ENCODE measurements at places on chromosomes 7 and 10.

DNA sequence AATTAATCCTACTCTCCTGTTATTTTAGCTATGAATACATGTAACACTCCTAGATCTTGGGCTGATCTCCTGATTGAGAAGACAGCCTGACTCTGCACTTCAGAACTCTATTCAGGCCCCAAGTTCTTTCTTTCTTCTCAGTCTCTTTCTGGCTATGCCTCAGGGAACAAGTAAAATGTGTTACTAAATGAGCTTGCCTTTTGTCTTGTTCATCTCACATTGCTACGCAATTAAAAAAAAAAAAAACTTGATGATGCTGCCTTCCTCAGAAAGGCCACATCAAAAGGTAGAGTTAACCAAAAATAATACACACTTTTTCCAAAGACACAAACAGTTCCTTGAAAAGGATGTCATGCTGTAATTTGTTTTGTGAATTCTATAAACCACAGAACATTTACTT lies 258.1 kb downstream of the TWIST1 start:
- no peak for DNase-seq

DNA sequence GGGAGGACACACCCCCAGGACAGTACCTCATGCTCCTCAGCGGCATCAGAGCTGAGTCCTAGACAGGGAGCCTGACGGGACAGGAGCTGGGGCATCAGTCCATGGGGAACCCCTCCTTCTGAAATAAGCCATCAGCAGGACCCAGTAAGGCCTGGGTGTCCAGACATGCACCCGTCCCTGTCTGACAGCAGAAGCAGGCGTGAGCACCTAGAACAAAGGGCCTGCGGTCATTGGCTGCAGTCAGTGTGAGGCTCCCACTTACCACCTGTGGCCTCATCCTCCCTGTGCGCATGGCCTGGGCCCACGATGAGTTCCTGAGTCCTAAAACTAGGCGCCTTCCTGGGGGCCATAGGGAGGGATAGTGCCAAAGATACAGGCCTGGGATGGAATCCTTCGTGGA lies 484.7 kb downstream of the PTPRN2 start:
- DNase-seq: no peak

DNA sequence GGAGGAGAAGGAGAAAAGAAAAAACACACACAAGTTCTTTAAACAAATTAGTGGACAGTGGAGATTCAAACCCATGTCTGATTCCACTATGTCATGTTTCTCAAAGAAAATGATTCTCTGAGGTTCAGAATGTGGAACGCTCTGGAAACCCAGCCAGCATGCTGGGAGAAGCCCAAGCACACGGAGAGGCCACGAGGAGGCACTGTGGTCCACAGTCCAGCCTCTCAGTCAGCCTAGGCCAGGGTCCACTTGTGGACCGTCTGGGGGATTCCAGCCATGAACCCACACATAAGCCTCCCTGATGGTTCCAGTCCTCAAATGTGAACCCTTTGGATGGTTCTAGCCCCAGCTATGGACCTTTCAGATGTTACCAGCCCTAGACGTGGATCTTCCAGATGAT lies 73.4 kb downstream of the CAV1 start:
- DNase-seq: no peak

GRCh38 chr7:137755846-137756651 lies 90.7 kb downstream of the DGKI start:
- no peak for DNase-seq

- no peak for DNase-seq
These were observed 151.5 kb downstream of the CSTF2T start for GRCh38 chr10:51547941-51548340.

DNA sequence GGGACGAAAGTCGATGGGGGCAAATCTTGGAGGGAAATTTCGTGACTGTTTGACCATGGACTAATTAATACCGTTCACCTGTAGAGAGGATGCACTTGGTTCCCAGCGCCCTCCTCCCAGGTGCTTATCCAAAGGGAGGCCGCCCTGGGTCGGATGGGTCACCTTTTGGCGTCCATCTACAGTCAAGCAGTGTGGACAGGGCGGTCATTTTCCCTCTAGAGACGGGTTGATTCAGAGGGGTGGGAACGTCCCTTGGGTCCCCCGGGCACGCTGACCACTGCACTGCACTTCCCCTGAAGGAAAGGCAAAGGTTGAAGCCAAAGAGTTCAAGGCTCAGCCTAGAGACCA lies 2.0 kb downstream of the PRR15 start:
- DNase-seq: no peak

DNA sequence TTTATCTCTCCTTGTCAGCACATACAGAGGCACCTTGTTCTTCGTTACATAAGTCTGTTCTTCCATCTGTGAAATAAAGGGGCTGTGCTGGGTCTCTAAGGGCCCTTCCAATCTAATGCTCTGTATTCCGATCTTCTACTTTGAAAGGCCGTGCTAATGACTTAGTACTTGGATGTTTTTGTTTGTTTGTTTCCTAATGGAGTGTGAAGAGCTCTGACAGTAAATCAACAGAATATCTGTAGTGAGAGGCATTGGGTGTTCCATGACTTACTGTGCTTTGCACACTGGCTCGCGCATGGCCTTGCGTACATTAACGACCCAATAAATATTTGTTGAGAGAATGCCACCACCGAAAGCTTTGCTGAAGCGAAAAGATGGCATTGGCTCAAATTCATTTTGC lies 162.1 kb downstream of the CHN2 start:
- no peak for DNase-seq

DNA sequence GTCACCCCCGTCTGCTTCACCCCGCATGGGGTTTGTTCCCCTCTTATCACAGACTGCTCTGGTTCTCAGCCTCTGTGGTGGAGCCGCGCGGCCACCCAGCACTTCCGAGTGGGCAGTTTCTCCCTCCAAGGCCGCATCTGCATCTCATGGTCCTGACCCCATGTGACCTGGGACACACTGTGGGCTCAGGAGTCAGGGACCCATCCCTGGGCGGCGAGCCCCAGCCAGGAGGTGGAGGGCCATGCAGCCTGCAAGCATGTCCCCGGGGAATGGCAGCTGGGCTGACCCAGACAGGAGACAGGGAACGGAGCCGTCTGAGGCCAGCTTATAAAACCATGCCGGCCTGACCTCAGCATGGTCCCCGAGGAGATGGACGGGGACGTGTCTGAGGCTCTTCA lies 25.2 kb upstream of the TTYH3 start:
- no peak for DNase-seq

GRCh38 chr7:33250421-33250871 lies 121.1 kb downstream of the BBS9 start:
- DNase-seq: no peak

GRCh38 chr7:138776166-138776833 lies 21.5 kb upstream of the TMEM213 start:
- DNase-seq: no peak

GRCh38 chr7:37786741-37787569 lies 61.4 kb upstream of the NME8 start:
- DNase-seq: no peak

- DNase-seq: no peak
These were observed 183.9 kb upstream of the WDR11 start for GRCh38 chr10:120667276-120667675.

DNA sequence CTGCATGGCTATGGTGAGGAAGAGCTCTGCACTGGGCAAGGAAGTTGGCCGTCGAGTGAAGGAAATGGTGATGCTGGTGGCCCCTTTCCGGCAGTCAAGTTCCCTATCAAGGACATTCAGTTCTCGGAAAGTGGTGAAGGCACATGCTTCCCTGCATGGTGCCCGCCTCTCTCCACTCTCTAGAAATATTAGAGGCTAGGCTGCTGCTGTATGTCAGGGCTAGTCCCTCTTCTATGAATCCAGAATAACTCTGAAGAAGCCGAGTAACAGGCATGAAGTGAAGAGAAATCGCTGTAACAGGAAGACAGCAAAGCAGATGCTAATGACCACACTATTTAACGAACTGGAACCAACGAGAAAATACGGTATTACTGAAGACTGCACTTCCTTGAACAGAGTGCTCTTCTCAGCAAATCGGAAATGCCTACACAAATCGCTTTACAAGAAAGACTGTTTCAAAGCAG lies 5.4 kb downstream of the IDI1 start:
- DNase-seq: no peak

GRCh38 chr7:122438006-122438405 lies 133.5 kb upstream of the FEZF1 start:
- no peak for DNase-seq

DNA sequence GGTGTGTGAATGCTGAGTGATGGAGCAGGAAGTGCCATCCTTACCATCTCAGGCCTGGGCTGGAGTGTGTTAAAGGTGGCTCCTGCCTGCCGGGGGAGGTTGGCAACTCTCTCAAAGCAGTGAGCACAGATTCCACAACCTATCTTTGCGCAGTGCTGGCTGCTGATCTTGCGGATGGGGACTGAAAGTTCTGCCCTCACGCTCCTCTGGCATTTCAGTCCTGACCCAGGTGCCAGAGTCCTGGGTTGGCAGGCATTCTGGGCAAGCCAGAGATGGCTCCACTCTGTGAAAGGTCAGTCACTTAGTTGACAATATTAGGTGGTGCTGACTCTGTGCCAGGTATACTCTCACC lies 315.5 kb downstream of the RPS24 start:
- DNase-seq: no peak

GRCh38 chr7:99040104-99040958 lies 103.6 kb downstream of the SMURF1 start:
- DNase-seq: peak; percentile 76

DNA sequence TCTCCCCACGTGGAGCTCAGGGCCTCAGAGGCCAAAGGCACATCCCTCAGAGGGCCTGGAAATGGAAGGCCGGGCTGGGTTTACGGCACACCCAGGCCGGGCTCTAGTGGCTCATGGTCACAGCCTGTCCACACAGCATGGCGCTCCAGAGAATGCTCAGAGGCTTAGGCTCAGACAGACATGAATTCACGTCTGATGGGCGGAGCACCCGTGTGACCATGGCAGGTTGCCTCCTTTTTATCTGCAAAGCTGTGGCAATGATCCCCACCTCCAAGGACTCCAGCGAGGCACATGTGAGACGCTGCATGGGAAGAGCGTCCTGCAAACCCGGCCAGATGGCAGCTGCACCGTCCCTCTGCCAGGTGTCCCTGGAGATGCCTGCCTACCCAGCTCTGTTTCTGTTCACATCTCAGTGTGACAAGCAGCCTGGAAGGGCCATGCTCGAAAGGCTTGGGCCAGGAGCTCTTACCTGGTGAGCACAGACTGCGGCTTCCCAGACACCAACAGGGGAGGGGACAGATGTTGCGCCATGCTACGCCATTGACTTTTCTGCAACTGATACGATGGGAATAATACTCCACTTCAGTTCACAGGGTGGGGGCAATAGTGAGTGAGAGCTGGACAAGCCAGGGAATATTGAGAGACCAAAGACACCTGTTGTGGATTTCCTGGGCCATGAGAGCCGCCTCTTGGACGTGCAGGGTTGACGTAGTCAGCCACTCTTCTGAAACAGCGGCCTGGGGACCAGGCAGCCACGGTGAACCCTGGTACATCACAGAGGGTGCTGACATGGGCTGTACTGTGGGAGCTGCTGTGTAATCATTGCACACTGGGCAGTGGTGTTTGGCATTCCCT lies 34.4 kb upstream of the FAM20C start:
- no peak for DNase-seq

DNA sequence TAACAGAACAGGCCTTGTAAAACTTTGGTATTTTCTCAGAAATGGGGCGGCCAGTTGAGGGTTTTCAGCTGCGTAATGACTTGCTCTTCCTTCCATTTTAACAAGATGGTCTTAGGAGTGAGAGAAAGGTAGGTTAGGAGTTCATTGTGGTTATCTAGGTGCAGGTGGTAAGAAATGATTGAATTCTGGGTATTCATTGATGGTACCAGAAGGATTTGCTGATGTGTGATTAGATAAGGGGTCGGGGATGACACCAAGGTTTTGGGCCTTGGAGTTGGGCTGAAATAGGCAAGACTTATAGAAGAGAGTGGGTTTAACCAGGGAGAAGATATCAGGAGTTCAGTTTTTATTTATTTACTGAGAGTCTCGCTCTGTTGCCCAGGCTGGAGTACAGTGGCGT lies 2.6 kb downstream of the MDH2 start:
- DNase-seq: no peak

DNA sequence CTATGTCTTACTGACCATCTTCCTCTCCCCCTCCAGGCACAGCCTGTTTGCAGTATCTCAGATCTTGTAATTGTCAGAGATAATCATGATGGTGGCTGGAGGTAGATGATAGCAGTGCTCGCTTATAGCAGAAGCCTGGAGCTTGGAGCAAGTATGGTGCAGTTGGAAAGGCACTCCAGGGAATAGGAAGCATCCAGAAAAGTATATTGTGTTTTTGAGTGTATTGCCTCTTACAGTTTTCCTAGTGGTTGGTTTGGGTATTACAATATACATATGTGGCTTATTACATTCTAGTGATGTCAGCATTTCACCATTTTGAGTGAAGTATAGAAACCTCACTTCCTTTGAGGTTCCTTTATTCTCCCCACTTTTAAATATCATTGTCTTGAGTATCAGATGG lies 101.5 kb downstream of the STK31 start:
- DNase-seq: no peak

GRCh38 chr7:42572056-42572455 lies 335.0 kb upstream of the GLI3 start:
- no peak for DNase-seq

- DNase-seq: no peak
These were observed 4.0 kb upstream of the CREB5 start for GRCh38 chr7:28408105-28408959.

DNA sequence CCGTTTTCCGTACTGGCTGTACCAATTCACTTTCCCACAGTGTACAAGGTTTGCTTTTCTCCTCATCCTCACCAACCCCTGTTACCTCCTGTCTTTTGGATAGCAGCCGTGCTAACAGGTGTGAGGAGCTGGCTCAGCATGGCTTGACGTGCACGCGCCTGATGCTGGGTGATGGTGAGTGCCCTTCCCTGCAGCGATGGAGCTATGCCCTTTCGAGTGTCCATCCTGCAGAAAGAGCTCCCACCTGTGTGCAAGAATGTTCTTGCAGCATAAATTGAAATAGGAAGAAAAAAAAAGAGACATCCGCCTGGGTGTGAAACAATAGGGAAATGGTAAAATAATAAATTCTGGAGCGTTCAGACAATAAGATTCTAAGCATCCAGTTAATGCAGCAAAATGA lies 9.5 kb upstream of the UBE3C start:
- DNase-seq: no peak

DNA sequence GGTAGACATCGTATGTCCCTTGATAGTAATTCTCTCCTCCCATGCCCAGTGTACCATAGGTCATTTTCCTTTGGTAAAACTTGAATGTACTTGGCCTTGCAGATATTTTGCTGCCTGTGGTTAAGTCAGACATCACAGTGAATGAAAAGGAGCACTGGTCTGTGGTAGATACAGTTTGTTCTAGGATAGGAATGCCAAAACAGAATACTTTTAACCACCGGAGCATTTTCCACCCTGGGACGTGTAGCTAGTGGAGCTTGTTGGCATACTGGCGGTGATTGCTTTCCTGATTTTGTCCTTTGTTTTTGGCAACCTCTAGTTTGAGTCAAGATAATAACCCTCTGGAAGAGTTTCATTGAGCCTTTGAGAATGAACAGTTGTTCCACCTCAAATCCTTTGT lies 92.0 kb upstream of the BMPER start:
- DNase-seq: no peak

GRCh38 chr7:47361746-47362215 lies 220.1 kb downstream of the TNS3 start:
- no peak for DNase-seq
